ENCODE measurements at places on chromosomes 5 and 9.
A peak's percentile ranks its signal among the peaks of the same experiment; 100 is the strongest.

GRCh38 chr5:72523960-72524582 is 16.9 kb upstream of the ZNF366 start:
- peak; percentile 61 for DNase-seq

DNA sequence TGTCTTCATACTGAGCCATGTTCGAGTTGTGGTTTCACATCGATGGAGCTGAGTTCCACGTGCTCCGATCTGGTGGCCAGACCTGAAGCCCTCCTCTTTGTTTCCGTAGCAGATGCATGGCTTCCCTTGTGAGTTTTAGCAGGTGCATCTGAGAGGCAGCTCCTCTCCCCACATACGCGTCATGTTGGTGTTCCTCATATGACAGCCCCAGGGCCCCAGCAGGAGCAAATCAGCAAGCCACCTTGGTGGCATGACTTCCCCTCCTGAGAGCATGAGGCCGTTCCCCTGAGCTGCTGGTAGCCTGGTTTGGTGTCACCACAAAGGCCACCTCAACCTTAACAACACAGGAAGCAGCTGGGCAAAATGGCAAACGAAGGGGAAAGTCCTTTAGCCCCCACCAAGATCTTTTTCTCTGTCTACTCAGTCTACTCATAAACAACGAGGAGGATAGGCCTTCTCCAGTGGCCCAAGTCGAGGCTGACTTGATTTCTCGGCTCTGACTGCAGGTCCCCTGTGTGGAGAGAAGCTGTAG is 5.9 kb downstream of the CYFIP2 start:
- peak; percentile 98 for DNase-seq

- no peak for DNase-seq
Observed at GRCh38 chr5:122727112-122727541, 47.8 kb upstream of the SNX2 start.

- peak; percentile 14 for DNase-seq
Observed at GRCh38 chr5:52943285-52943684, 45.9 kb upstream of the ITGA2 start.

All from MM.1S (cell line).